Activated T-helper 2 cell treated with anti-CD3 and anti-CD28 coated beads, Interferon-gamma antibody, Interleukin-2, Interleukin-4, amounts not matched to agents 10 μg/mL and 5 μg/mL and 100 μg/mL, durations not matched to agents 14 hours and 24 hours and 36 hours (primary cell): ENCODE measurements at places on chromosomes 16 and 17.

DNA sequence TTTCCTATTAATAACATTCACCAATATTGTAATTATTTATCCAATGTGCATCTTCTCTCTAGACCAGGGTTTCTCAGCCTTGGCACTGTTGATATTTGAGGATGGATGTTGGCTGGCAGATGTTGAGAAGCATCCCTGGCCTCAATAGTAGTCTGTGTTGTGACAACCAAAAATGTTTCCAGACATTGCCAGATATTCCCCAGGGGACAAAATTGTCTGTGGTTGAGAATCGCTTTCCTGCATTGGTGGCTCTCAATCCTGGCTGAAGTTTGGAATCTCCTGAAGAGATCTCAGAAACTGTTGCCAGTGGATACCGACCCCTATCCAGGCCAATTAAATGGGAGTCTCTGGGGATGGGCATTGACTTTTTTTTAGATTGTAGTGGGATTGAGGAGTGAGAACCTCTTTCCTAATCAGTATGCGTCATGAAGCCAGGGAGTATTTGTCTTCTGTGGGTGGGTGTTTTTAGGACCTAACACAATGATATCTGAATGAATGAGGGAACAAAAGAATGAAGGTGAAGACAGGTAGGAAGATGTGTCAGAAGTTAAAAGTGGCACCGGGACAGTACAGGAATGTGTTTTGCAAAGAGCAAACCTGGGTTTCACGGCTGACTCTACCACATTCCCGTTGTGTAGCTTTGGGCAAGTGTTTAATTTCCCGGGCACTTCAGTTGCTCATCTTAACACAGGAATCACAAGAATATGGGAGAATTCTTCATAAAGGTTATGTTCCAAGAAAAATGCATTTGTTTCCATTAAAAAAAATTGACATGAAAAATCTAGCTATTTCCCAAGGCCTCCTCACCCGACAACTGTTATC, 24.3 kb downstream of the HSD17B2 start:
- no peak for DNase-seq

GRCh38 chr16:27892879-27893278, 170.6 kb downstream of the GSG1L start:
- no peak for DNase-seq

- DNase-seq: no peak
Measured at GRCh38 chr16:86665319-86665675, 86.9 kb downstream of the FOXL1 start.

DNA sequence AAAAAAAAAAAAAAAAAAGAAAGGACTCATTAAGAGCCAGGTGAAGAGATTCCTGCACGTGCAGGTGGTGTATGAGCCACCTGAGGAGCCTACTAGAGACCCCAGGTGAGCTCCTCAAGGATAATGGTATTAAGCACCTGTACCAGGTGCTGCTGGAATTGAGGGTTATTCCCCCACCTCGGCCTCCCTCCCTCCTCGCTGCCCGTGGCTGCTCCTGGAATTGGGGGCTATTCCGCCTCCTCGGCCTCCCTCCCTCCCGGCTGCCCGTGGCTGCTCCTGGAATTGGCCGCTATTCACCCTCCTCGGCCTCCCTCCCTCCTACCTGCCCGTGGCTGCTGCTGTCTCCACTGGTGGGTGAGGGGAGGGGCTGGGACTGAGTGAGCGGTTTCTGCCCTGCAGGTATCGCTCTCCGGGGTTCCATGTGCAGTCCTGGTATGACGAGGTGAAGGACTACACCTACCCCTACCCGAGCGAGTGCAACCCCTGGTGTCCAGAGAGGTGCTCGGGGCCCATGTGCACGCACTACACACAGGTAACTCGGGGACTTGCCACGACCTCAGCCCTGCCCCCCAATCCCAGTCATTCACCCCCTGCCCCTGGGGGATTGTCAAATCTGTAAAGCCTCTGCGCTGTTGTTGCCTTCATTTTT, 29.3 kb downstream of the CRISPLD2 start:
- DNase-seq: no peak

DNA sequence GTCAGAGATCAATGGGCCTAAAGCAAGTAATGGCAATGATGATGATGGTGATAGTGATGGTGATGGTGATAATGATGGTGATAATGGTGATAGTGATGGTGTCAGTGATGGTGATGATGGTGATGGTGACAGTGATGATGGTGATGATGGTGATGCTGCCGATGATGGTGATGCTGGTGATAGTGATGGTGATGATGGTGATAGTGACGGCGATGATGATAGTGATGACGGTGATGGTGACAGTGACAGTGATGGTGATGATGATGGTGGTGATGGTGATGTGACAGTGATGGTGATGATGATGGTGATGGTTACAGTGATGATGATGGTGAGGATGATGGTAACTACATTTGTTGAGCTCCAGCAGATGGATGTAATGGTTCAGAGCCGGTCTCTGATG, 30.8 kb upstream of the OR4D1 start:
- DNase-seq: no peak

- DNase-seq: no peak
Measured at GRCh38 chr17:66308856-66309255, 6.4 kb downstream of the PRKCA start.

GRCh38 chr17:75241996-75242460, 19.4 kb downstream of the GGA3 start:
- DNase-seq: no peak

DNA sequence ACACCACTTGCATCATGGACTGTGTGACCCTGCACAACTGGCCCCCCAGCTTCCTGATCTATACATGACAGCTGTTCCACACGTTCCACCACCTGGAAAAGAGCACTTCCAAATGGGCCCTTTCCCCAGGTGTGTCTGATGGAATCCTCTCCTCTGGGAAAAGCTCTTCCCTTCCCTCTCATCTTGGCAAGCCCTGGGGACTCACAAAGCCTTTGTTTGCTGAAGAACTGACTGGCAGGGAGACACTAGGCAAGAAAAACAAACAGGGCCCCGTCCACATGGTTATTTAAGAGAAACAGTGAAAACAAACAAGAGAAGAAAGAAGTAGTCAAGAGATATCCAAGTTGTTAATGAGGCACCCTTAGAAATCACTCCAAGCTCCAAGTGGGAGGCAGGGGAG, 52.6 kb downstream of the C16orf95 start:
- DNase-seq: no peak

DNA sequence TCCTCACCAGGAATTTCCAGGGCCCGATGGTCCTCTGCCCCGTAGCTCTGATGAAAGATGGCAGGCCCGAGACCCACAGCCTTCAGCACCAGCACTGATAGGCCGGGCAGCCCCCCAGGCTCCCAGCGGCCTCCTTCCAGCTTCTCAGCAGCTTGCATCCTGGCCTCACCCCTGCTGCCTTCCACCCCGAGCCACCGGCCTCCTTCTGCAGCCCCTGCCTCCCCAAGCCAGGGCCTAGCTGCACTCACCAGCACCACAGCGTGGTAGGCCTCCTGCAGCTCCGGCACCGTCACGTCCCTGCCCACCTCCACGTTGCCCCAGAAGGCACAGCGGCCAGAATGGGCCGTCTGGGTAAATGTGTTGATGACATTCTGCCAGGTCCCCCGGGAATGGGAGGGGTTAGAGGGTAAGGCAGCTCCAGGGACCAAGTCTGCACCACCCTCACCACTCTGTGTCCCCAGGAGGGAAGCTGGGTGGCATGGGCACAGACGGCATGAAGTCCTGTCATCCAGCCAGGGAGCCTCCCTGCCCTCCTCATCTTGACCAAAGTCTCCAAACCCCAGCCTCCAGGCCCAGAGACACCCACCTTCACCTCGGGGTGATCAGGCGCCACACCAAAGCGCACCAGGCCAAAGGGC, 6.5 kb downstream of the FDXR start:
- DNase-seq: no peak

DNA sequence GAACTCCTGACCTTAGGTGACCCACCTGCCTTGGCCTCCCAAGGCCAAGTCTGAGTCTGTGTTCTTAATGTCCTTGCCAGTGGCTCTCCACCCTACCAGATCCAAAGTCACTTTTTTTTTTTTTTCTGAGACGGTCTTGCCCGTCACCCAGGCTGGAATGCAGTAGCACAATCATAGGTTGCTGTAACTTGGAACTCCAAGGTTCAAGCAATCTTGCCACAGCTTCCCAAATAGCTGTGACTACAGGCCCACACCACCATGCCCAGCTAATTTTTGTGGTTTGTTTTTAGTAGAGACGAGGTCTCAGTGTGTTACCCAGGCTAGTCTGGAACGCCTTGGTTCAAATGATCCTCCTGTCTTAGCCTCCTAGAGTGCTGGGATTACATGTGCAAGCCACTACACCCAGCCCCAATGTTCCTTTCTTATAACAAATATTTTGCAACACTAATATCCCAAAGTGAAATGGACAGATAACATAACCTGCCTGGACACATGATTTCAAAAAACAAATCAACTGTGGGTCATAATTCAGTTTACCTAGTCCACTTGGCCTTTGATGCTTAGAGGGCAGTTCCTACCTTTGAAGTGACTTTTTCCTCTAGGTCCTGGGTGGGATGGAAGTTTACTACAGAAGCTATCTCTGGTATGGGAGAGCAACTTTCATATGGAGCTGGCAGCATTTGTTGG, 4.0 kb upstream of the RAPGEFL1 start:
- DNase-seq: no peak

- DNase-seq: no peak
Measured at GRCh38 chr16:17544785-17545184, 74.0 kb upstream of the XYLT1 start.

GRCh38 chr17:31279401-31279800, 17.6 kb downstream of the OMG start:
- no peak for DNase-seq

GRCh38 chr16:57607676-57608461, 20.6 kb upstream of the ADGRG1 start:
- DNase-seq: no peak

GRCh38 chr17:74259667-74260524, 14.1 kb upstream of the DNAI2 start:
- no peak for DNase-seq

DNA sequence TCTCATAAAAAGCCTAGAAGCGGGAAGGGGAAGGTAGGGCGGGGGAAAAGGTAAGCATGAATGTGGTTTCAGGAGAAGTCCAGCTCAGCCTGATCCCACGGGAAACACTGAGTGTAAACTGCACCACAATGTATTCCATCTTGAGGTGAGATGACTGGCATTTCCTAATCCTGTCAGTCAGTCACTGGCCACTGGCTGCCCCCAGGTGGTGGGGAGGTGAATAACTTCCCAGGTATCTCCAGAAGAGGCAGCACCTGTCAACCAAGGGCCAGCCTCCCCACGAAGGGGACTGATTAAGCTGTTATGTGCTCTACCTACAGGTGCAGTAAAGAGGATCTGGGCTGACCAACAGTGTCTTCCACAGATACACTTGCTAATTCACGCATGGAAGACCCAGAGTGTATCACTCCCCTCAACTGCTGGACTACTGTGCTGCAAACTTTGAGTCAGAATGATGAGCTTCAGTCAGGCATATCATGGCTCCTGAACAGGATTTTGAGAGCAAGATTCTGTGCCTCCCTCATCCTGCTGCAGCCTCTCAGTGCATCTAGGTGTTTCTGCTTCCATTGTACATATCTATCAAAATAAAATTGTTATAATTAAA, 108.5 kb upstream of the CCL2 start:
- DNase-seq: peak; percentile 46

GRCh38 chr16:65875381-65876055, 491.0 kb upstream of the CDH5 start:
- no peak for DNase-seq

- DNase-seq: no peak
Measured at GRCh38 chr16:16093628-16094332, 129.5 kb downstream of the ABCC6 start.

DNA sequence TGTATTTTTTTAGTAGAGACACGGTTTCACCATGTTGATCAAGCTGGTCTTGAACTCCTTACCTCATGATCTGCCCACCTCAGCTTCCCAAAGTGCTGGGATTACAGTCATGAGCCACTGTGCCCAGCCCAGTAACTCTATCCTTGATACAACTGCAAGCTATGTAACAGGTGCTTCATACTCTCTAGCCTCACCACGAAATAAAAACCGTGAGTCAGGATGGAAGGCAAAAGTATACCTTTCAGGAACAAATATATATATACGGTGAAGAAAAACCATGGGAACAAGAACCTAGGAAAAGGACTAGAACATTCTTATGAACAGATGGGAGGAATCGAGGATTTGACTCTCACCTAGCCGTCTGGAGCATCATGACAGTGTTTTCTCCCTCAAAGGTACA, 9.6 kb upstream of the FBF1 start:
- no peak for DNase-seq

- DNase-seq: no peak
Measured at GRCh38 chr16:89349947-89350633, 132.6 kb downstream of the ZNF778 start.

DNA sequence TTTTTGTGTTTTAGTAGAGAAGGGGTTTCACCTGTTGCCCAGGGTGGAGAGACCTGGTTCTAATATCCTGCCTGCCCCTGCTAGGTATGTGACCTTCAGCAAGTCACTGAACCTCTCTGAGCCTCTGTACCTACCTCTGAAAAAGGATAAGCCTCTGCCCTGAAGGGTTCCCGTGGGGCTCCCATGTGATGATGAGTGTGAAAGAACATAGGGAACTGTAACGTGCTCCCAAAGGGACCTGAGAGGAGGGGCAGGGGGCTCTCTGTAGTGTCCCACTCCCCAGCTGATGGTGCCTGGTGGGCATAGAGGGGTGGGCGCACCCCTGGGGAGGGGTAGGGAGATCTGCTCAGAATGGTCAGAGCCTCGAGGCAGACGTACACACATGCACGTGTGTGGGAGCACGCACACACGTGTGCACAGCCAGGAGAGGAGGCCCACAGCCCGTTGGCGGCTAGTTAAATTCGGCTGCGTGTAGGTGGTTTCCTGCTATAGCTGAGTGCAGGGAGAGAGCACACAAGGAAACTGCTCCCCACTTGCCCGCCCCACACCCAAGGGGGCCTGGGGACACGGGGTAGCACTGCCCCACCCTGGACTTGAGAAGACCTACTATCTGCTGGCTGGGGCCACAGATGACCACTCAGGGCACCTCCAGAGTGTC, 6.7 kb downstream of the KCNH4 start:
- no peak for DNase-seq

DNA sequence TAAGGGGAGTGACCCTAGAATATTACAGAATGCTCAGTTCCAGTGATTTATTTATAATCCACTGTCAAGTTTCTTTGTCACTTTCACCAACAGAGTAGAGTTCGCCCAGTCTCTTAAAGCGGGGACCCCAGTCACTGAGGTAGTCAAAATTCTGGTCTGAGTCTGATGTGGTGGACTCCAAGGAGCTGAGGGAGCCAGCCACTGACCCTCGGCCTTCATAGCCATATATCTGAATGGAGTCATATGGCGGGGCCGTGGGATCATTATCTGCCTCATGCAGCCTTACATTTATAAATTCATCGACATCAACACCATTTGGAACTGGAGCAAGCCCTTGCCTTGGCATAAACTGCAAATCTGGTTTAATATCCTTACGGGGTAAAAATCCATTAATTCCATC, 382.7 kb downstream of the CDH8 start:
- DNase-seq: no peak

DNA sequence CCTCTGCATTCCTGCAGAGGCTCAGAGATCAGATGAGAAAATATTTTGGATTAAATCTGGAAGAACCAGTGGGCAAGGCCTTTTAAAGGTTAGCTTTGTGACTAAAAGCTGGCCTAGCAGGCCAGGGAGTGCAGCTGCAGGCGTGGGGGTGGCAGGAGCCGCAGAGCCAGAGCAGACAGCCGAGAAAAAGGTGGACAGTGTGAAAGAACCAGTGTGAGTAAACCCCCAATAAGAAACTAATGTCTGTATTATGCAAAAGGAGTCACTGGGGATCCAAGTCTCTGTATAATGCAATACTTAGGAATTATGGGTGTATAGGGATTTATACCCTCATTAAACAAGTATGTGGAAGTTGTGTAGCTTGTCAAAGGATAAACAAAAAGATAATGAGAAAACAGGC, 21.4 kb upstream of the SPACA3 start:
- no peak for DNase-seq

- no peak for DNase-seq
Measured at GRCh38 chr17:68605914-68606313, 4.7 kb upstream of the FAM20A start.
